Activated CD4-positive, alpha-beta T cell treated with anti-CD3 and anti-CD28 coated beads, Interleukin-2, amount 50 U/mL, for 4 hours (primary cell): ENCODE measurements at places on chromosomes 5 and 9.
A peak's percentile ranks its signal among the peaks of the same experiment; 100 is the strongest.

DNA sequence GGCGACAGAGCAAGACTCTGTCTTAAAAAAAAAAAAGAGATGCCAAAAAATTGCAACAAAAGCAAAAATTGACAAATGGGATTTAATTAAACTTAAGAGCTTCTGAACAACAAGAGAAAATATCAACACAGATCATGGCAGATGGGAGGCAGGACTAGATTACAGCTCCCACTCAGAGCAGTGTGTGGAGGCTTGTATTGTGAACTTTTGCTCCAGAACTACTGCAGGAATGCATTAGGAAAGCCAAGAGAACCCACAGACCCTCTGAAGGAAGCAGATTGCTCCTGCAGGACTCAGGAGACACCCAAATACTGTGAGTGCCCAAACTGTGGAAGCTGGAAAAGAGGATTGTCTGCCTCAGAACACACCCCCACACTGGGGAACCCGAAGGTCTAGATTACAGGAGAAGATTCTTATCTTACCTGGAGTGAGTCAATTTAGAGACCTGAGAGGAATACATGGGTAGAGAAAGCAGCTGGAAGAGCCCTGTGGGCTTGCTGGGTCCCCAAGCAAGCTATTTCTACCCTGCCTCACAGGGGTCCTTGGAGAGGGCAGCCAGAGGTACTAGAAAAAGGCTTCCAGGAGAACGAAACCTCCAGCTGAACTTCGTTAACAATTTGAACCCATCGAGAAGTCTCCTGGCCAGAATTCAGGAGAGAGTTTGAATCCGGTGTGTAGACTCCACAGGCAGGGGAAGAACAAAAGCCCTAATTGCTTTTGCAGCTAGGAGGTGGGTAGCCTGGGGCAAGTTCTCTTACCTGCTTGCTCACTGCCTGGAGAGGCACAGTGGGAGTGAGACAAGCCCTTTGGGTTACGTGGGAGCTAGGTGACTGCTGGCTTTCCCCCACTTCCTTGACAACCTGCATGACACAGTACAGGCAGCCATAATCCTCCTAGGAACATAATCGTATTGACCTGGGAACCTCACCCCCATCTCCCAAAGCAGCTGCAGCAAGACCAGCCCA lies 593.4 kb upstream of the RGMB start:
- no peak for DNase-seq

GRCh38 chr9:9498846-9499245 lies 1114.0 kb downstream of the PTPRD start:
- no peak for DNase-seq

DNA sequence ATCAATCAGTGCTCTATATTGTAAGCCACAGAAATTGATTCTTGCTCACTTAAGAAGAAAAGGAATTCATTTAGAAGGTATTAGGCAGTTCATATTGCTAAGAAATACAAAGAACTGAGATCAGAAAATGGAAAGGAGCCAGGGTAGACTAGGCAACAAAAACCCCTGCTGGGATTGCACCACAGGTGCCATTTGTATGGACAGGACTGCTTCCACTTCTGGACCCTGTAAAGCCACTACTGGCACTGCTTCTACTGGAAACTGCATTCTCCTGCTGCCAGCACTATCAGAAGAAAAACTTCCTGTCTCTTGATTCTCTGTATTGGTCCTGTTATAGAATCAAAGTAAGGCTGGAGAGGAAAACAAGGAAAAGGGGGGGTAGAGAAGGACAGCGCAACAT lies 45.9 kb downstream of the CERT1 start:
- DNase-seq: no peak

GRCh38 chr5:158451993-158452672 lies 593.2 kb upstream of the CLINT1 start:
- DNase-seq: no peak

GRCh38 chr9:120891884-120892747 lies 15.1 kb upstream of the PHF19 start:
- DNase-seq: no peak

- DNase-seq: no peak
These were observed 67.0 kb upstream of the EPB41L4B start for GRCh38 chr9:109387856-109388255.

- no peak for DNase-seq
These were observed 30.5 kb downstream of the LARS1 start for GRCh38 chr5:146151970-146152369.

DNA sequence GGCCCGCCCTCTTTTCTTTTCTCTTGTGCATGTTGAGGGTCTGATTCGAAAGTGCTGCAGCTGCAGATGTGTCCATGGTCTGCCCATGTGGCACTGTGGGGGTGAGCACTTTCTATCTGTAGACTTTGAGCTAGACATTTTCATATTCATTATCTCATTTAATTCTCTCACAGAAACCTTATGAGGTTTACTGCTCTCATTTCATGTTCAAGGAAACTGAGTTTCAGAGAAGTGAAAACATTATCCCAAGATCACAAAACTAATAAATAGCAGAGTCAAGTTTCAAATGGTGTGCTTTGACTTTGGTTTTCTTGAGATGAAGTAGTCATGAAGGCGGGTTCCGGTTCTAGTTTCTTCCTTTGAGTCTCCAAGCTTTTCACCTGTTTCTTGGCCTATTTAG lies 536.5 kb upstream of the ZNF462 start:
- no peak for DNase-seq

DNA sequence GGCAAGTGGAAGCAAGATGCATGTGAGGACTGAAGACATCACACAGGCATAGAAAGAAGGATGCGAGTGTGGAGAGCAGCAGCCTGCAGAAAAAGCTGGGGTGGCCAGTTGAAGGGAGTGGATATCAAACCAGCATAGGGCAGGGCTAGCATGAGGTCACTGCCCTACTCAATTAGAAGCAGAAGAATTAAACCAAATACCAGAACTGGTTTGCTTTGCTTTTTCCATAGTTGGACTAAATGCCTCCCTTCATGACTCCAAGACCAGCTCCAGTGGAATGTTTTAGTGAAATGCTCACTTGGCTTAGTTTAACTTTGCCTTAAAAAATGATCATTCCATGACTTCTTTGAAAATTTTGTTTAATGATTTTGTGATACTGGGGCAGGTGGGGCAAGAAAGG lies 45.8 kb downstream of the TMEM167A start:
- DNase-seq: no peak

GRCh38 chr9:34256104-34256503 lies 73.0 kb downstream of the KIF24 start:
- no peak for DNase-seq

- DNase-seq: no peak
These were observed 61.3 kb upstream of the ELL2 start for GRCh38 chr5:96022971-96023370.

- DNase-seq: no peak
These were observed 13.8 kb upstream of the CTSL start for GRCh38 chr9:87711857-87712800.

DNA sequence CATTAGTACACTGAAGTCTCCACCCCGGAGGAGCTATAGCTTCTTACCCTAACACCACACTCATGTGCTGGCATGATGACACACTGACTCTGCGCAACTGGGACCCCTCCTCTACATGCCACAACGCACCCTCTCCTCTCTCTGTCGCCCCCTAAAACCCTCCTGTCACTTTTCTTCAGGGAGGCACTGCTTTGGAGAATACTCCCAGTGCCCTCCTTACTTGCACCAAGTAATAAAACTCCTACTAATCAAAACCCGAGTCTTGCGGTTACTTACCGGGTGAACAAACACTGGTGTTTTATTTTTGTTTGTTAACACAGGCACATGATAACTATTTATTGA lies 12.6 kb upstream of the STXBP1 start:
- DNase-seq: no peak

DNA sequence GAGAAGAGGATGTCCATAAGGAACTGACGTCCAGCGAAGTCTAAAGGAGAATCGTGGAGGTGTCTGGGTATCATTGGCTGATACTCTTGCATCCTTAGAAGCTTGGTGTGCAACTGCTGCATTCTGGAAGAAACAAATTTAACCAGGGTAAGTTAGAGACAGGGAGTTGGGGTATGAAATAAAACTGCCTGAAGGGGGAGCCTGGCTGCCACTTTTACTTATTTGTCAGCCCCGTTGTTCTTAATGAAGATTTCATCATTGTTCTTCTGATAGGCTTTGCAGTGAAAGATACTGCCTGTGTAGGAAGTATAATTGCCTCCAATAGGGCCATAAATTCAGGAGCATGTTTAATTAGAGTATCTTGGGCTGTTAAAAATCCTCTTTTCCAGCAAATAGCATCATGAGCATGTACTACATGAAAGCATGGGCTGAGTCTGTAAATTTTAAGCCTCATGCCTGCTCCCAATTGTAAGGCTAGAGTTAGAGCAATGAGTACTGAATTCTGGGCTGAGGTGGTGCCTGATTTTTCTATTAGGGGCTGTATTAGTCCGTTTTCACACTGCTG lies 1264.5 kb upstream of the ACO1 start:
- DNase-seq: peak; percentile 22

GRCh38 chr9:137478962-137479861 lies 20.1 kb upstream of the NSMF start:
- no peak for DNase-seq

DNA sequence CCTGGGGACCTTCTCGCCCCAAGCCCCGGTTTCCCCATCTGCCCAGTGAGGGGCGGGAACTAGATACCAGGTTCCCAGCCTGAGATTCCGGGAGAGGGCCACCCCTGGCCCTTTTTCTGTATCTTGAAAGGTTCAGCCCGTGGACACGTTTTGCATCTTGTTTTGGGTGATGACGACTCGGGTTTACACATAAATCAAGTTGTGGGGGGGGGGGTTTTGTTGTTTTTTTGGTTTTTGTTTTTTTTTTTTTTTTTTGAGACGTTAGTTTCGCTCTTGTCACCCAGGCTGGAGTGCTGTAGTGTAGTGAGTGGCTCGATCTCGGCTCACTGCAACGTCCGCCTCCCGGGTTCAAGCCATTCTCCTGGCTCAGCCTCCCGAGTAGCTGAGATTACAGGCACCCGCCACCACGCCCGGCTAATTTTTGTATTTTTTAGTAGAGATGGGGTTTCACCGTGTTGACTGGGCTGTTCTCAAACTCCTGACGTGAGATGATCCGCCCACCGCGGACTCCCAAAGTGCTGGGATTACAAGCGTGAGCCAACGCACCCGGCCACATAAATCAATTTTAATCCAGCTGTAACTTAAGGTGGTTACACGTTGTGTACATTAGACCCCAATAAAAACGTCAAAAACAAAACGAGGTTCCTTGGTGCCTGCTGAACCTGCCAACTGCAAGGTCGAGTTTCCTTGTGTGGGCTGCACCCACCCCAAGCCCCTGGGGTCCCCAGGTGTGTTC lies 1.1 kb upstream of the BRD3 start:
- DNase-seq: no peak

DNA sequence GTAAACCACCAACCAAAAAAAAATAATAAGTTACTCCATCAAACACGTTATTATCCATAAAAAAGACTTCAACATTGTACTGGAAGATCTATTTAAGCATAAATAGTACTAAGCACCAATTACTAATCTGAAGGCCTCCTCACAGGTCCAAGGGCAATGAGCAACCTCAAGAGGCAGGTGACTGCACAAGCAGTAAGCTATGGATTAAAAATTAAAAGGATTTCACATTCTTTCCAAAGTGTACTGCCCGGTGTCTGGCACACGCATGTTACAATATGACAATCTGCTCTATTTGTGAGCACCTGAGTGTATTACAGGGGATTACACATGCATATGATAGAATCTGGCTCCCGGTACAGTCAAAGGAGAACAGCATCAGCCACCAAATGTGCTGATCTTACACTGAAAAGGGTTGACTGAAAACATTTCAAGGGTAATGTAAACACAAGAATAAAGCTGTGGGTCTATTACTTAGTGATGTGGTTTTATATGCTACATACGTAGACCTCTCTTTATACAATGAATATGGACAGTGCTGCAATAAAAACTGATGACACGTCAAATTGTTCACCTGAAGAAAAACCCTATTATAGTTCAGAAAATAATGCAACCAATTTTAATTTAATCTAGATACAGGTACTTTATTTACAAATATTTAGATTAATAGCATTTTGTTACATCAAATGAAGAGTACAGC lies 22.8 kb downstream of the RAB14 start:
- DNase-seq: no peak

- DNase-seq: no peak
These were observed 369.2 kb downstream of the PLK2 start for GRCh38 chr5:58090704-58091103.

GRCh38 chr9:72292874-72293607 lies 72.0 kb downstream of the ZFAND5 start:
- no peak for DNase-seq

- DNase-seq: no peak
These were observed 339.8 kb downstream of the AGTPBP1 start for GRCh38 chr9:85401998-85402397.

GRCh38 chr9:104745852-104746251 lies 1.6 kb upstream of the NIPSNAP3A start:
- DNase-seq: no peak

- DNase-seq: no peak
These were observed 115.4 kb downstream of the HSD17B3 start for GRCh38 chr9:96186591-96187011.

DNA sequence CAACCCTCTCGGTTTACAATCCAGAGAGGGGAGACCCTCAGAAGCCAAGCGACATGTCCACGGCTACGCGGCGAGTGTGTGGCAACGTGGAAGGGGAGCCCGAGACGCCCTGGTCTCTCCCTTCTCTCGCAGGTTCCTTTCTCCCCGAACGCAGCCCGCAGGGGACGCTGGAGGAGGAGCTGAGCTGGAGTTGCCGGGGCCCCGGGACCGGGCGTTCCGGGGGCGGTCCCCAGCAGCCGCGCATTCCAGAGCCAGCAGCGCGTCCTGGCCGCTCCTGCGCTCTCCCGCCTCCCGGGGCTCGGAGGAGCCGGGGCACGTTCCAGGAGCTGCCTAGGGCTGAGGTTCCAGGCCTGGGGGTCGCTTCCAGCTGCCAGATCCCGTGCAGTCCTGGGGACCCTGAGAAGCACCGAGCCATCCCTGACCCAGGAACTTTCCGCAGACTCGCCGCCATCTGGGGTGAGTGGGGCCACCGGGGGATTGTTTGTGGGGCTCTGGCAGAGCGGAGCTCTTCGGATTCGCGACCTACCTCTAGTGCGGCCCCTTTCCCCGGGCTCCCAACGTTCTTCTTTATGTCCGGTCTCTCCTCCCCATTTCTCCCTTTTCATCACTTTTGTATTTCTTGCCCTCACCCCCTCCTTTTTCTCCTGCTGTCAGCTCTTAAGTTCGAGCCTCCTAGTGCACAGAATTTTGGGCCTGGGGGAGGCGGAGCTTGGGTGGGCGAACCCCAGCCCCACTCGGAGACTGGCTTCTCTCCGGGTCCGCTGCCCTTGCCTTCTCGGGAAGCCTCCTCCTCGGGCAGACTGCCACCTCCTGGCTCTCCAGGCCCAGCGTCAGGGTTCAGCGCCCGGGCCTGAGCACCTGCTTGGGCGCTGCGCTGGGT lies at the start of gene SMIM3:
Gene SMIM3 (plus strand): TSS at position 241 of the 880 bp plus-strand sequence. CDS start 16,684 bp downstream, outside the sequence.
- peak; percentile 60 for DNase-seq

- DNase-seq: no peak
These were observed 21.4 kb upstream of the ALDOB start for GRCh38 chr9:101457003-101457402.

DNA sequence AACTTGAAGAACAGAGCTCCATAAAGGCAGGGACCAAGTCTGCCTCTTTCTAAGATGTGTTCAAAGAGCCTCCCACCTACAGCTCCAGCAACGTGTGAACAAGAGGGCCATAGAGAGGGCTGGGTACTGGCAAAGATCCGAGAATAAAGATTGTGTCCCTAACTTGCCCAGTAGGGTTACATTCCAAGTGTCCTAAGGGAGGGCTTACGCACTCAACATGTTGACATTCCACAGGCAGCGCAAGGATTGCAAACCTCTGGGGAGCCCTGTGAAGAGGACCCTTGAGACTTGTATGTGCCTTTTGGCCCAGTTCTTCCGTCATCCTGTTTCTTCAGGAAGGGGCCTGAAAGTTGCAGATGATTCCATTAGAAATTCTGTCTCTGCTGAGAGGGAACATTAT lies 48.2 kb upstream of the ENTREP1 start:
- no peak for DNase-seq
